ENCODE measurements at places on chromosomes 12 and 14.
A peak's percentile ranks its signal among the peaks of the same experiment; 100 is the strongest.

DNA sequence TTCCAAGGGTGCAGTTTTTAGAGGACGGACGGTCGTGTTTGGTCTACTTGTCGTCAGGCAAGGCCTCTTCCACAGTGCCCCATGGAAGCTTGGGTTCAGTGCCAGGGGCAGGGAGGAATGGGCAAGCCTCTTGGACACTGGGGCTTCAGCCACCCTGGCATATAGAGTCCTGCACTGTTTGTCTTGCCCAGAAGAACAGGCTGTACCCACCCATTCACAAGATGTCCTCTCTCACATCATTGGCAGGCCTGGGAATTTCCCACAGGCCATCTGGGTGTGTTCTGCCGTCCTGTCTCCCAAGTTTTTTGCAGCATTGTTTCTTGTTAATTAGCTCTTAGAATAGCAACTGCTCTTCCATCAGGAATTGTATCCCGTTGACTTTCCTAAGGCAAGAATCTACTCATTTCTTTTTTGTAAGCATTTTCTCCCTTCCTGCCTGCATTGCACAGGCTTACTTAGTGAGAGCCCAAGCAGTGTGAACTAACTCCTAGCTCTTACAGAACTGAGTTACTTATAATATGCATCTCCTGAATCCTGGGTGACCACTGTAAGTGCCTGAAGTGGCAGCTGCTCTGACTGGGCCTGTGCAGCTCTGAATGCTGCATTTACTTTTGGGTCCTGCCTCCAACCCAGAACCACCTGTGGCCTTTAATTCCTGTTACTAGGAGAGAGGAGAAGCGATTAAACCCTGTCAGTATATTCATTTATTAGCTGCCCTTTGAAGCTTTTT is 149.4 kb upstream of the HIF1A start:
- DNase-seq: no peak

GRCh38 chr12:81255456-81255855 is 177.6 kb downstream of the ACSS3 start:
- DNase-seq: no peak

- DNase-seq: no peak
These were observed 2.0 kb upstream of the ERC1 start for GRCh38 chr12:989051-989450.

GRCh38 chr12:118404876-118405521 is 28.6 kb downstream of the SUDS3 start:
- DNase-seq: peak; percentile 31

DNA sequence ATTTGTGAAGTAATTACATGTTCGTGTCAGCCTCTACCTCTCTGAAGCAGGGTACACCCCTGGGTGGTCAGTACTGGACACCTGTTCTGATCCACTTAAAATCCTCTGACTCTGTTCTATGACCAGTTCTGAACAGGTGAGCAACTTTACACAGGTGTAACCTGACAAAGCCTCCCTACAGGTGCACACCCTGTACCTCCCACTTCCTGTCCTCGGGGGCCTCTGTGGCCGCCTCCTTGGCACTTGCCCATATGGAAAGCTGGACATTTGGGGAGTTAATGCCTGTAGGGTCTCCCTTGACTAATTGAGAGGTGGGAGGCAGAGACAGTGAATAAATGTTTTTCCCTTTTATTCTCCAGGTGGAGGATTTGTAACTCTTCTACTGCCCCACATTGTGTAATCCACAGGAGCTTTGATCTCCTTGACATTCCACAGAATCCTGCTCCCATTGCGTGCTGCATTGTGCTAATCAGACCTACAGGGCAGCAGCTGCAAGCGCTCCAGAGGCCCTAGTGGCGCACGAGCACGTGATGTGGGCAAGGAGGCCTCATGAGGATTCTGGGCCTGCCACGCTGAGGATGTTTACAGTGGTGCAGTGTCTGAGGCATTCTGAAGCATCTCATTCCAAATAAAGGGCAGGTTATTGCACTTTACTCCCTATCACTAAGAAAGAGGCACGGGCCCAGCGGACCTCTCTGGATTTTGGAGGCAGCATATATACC is 45.8 kb upstream of the BATF start:
- DNase-seq: peak; percentile 49

DNA sequence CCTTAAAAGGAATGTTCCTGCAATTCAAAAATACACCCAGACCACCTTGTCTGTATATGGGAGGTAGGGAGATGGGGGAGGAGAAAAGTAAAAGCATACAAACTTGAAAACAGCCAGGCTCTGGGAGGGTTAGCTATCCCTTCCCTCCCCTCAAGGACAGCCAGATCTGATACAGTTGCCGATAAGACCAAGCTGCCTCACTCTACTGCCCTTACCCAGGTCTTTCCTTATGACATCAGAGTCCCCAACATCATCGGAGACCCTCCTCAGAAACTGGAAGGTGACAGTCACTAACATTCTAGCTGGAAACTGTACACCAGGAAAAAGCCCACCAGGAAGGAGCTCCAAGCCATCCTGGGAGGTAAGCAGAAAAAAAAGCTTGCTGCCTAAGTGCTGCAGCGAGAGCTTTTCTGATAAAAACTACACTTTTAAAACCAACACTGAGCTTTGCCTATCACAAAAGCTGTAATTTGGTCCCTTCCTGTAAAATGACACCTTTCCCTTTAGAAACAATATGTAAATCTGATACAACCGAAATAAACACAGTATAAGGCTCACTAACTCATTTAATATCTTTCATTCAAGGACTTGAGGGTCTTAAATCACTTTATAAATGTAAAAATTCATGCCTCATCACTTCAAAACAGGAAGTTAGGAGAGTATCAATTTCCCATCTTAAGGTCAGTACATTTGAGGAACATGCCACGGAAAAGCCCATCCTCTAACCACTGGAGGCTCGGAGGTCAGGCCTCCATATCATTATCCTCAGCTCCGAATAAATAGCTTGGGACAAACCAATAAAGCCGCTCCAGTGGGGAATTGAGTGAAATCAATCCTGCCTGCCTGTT is 20.4 kb upstream of the PLEKHH1 start:
- DNase-seq: no peak

- no peak for DNase-seq
These were observed 87.8 kb downstream of the BBS10 start for GRCh38 chr12:76260390-76260748.

DNA sequence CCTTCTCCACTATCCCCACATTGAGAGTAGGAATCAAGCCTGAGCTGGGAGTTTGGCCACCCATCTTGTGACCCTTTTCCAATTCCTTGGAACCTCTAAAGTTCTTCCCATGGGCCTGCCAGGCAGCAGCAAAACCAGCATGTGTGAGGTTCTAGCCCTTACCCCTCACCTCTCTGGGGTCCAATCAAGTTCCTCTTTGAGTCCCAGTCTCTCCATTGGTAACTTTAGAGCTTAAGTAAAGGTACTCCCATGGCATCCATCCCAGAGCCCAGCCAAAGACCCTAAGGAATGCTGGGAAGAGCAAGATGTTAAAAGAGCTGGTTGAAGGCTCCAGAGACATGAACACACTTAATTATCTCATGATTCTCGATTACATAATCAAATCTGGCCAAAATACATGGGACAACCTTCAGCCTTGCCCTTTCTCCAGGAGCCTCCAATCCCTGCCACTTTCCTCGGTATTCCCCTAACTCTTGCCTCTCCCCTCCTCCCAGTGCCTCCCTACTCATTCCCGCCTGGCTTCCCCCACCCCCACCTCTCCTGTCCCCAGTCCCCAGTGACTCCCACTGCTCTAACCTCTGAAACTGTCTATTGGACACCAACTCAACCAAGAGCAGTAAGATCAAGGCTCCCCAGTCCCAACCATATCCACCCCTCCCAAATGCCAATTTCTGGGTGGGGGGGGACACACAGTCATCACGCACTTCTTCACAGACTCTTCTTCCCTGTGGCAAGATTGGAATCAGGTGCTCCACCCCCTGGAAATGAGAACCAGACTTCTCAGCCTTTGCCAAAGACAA is 4.8 kb upstream of the TNS2 start:
- DNase-seq: no peak

- no peak for DNase-seq
These were observed 104.1 kb downstream of the IGF1 start for GRCh38 chr12:102376181-102376747.

- no peak for DNase-seq
These were observed 407.5 kb upstream of the MGAT4C start for GRCh38 chr12:86663716-86664115.

- DNase-seq: no peak
These were observed 93.0 kb downstream of the GTF2A1 start for GRCh38 chr14:81127785-81128184.

DNA sequence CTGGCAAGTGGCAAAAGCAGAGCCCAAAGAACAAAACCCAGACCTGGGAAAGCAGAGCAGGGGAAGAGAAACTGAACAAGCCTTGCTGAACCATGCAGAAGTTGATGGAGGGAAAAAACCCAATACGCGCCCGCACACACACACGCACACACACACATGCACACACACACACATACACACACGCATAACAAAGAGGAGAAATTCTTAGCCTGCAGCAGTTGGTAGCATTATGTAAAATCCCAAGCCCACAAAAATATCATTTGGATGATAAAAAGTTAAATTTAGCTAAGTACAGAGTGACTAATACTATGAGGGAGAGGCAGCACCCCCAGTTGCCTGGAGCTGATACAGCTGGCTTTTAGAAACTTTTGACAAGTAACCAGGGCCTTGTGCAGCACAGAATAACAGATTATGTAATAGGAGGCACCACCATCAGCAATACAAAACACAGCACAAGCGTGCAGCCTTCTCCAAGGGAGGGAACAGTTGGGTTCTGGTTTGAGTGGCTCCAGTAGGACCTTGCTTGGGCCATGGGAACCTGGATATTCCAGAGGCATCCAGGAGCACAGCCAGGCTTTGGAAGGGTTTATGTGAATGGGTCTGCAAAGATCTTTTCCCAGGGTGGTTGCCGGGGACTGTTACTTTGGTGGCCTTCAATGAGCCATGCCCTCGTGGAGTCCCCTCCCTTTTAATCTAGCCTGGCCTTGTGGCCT is 35.3 kb downstream of the PITPNM2 start:
- DNase-seq: no peak

- DNase-seq: no peak
These were observed 364.8 kb downstream of the TMEM121 start for GRCh38 chr14:105891221-105891602.

DNA sequence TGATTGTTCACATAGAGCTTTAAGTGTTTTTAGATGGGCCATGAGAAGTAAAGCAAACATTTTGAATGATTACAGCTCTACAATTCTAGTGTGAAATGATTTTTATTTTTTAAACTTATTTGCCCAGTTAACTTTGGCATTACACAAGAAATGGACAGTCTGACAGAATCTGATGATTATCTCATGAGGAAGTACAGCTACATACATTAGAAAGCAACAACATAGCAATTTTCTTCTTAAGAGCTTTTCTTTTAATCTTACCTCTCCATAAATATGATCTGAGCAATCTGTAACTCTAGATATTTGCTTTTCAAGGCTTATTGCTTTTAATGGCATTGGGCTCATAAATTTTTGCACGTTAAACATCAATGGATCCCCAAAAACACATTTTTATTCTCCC is 26.5 kb upstream of the PPP1R12A start:
- no peak for DNase-seq

- DNase-seq: no peak
These were observed 19.4 kb upstream of the EIF5 start for GRCh38 chr14:103314496-103315277.

DNA sequence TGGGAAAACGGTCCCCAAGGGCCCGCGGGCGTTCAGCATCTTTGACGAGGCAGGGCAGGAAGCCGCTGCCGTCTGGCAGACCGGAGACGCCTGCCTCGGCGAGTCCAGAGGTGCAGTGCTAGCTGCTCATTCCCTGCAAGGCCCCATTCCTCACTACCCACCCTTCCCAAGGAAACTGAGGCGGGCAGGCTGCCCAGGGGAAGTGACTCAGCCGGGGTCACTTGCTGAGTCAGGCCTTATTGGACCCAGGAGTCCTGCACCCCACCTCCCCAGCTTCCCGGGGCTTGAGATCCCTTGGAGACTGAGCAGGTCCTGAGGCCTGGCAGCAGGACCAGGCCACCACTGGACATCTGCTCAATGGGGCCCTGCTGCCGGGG is 3.7 kb downstream of the SH2B3 start:
- DNase-seq: peak; percentile 26

DNA sequence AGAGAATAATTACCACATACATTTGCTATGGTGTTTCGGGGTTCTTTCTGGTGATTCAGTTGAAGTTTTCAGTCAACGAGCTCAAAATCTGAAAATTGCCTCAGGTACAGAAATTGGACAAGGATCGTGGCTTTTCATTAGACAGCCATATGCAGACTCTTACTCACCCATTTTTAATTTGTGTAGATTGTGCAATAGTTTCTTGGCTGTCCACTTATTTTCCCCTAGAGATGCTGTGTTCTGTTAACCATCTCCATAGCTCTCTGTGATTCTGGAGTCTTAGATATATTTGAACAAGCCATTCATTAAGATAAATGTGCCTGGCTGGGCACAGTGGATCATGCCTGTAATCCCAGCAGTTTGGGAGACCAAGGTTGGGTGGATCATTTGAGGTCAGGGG is 497.1 kb upstream of the RPL10L start:
- no peak for DNase-seq

DNA sequence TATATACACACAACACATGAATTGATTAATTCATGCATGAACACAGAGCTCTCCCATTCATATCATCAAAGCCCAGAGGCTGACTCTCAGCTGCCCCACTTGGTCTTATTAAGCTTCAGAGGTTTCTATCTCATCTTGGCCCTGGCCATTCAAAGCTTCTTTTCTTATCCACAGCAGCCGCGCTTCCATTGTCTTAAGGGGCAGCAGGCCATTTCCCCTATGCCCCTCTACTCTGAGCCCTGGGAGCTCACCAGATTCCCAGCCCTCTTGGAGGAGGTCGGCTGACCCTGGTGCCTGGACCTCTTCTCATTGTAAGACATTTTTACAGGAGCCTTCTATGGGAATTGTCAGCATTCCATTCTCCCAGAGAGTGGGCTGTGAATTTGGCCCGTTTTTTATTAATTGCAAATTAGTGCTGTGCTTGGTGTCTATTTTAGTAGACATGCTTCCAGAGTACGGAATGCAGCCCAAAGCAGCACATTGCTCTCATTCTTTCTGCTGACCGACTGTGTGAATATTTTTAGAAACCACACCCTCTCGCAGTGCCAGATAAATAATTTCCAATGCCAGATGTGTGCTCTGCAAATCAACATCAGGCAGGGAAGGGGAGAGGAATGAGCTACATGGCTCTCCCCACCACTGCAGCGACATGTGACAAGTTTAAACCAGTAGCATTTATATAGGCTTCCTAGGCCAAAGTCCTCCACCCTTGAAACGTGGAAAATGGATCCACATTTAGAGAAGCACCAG is 58.5 kb downstream of the NUAK1 start:
- no peak for DNase-seq

DNA sequence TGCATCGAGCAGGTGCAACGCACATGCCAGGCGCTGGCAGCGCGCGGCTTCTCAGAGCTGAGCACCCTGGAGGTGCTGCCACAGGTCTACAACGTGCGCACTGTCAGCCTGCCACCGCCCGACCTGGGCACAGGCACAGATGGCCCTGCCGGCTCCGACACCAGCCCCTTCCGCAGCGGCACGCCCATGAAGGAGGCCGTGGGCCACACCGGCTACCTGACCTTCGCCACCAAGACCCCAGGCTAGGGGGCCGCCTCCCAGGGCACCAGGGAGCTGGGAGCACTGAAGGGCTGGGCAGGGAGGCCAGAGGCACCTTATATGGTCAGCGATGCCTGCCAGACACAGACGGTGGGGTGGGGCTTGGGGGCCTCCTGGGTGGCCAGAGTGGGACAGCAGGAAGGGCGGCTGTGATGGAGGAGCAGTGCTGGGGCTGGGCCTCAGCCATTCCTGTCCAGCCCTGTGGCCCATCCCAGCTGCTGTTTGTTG is 5.6 kb downstream of the TRMT61A start:
- DNase-seq: no peak

- DNase-seq: no peak
These were observed 3.0 kb upstream of the CRACR2A start for GRCh38 chr12:3755898-3756297.

GRCh38 chr14:63544591-63545299 is 1.6 kb upstream of the PPP2R5E start:
- no peak for DNase-seq

Data from NCI-H2171 (cell line).